ENCODE measurements at places on chromosomes 12 and 14.

GRCh38 chr12:29241821-29242591, 92.9 kb downstream of the FAR2 start:
- DNase-seq: peak; percentile 26

- DNase-seq: no peak
Measured at GRCh38 chr12:86194721-86195120, 61.5 kb downstream of the MGAT4C start.

- no peak for DNase-seq
Measured at GRCh38 chr12:86787419-86787818, 531.2 kb upstream of the MGAT4C start.

DNA sequence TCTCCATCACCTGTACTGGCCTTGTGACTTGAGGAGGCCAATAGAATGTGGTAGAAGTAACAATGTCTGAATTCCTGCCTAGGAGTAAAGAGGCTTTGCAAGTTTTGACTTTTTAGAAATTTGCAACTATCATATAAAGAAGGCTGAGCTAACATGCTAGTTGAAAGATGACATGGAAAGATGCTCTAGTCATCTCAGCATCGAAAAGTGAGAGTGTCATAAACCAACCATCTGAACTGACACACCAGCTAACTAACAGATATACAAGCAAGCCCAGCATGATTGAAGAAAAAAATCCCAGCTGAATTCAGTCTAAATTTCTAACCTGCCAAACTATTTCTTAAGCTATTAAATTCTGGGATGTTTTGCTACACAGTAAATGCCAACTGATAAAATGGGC, 116.8 kb downstream of the NELL2 start:
- no peak for DNase-seq

DNA sequence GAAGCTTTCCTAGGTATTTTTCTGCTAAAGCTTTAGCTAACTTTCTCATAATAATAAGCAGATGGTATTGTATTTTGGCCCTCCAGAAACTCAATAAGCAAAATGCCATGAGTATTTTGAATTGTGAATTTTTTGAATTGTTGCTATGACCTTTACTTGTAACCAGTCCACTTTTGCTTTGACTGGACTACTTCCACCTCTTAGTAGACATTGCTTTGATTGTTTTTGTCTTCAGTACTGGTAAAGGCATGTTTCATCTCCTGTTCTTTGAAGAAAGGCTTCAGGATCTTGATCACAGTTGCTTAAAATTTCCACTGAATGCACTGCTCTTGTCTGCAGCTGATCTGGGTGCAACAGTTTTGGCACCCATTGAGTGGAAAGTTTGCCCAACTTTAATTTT, 102.3 kb downstream of the TRMT5 start:
- no peak for DNase-seq

DNA sequence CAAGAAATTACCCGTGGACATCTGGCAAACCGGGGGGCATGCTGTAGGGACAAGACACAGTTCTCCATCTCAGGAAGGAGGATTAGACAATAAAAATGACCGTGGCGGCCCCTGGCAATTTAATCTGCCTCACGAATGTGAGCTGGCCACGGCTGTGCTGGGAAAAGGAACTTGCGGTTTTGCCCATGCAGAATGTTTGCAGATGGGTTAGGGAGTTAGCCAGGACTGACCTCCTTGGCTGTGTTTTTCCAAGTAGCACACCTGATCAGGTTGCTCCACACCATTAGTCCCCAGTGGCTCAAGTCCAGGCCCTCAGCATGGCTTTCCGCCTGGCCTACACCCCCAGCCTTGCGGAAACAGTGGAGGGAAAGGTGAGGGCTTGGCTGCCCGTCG, 20.8 kb downstream of the TPCN1 start:
- no peak for DNase-seq

DNA sequence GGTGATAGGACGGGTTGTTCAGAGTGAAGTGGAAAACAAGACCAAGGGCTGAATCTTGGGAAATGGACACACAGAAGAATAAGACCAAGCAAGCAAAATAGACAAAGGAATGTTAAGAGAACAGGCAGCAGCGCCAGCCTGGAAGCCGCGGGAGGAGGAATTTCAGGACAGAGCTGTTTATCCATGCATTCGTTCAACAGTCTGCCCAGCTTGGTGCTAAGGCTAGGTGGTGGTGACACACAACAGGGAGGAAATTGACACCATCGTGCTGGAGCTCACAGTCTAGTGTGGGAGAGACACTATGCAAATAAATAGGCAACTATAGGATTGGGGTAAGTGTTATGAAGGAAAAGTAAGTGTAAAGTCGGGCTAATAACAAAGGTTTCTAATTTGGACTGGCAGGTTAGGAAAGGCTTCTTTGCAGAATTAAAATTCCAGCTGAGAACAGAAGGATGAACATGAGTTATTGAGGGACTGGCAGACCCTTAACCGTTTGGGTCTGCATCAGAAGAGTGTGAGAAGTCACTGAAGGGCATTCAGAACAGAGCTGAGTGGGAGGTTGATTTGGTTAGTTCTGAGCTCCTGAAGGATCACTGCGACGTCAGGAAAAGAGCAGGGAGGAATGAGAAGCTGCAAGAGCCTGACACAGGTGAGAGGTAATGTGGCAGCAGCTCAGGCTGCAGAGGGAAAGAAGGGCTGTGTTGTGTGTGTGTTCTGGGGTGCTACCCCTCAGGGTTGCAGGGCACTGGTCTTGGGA, 242.6 kb upstream of the FKBP4 start:
- no peak for DNase-seq

DNA sequence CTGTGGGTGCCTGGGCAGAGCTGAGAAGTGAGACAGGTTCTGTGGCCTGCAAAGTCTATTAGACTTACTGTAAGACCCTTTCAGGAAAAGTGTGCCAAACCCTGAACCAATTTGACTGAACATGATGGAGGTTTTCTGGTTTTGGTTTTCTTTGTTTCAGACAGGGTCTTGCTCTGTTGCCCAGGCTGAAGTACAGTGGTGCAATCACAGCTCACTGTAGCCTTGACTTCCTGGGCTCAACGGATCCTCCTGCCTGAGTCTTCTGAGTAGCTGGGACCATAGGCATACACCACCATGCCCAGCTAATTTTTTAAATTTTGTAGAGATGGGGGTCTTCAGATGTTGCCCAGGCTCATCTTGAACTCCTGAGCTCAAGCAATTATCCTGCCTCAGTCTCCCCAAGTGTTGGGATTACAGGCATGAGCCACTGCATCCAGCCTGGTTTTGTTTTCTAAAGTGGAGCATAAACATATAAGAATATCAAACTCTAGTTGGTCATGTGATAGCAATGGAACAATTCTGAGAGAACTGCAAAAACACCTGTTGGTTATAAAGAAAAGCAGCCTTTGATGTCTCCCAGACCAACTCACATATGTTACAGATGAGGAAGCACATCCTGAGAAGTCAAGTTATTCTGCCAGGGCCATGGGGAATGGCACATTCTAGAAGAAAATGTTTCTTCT, 166.9 kb downstream of the FOXN3 start:
- DNase-seq: no peak

- no peak for DNase-seq
Measured at GRCh38 chr12:6858799-6859198, 6.8 kb downstream of the USP5 start.

- DNase-seq: no peak
Measured at GRCh38 chr12:66241061-66242043, 52.3 kb downstream of the IRAK3 start.

DNA sequence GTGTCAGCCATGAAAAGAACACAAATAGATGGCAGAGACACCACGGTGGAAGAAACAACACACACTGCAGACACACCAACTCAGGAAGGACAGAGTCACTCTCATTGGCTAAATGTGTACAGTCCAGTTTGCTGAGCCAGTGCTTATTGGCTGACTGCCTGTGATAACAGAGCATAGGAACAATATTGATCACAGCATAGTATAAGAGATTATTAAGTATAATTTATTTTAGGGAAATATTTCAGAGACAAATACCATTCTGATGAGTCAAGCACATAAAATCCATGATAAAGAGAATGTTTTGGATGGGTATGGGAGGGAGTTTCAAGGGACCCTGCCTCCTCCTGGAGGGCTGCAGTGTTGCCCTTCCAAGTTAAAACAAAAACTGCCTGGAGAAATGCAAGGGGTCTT, 50.9 kb downstream of the BTG1 start:
- DNase-seq: no peak

GRCh38 chr12:47881051-47881450, 23.7 kb downstream of the VDR start:
- no peak for DNase-seq

- DNase-seq: no peak
Measured at GRCh38 chr12:57895389-57896114, 45.8 kb upstream of the ATP23 start.

GRCh38 chr14:96424109-96424989, 32.4 kb downstream of the AK7 start:
- peak; percentile 71 for DNase-seq

DNA sequence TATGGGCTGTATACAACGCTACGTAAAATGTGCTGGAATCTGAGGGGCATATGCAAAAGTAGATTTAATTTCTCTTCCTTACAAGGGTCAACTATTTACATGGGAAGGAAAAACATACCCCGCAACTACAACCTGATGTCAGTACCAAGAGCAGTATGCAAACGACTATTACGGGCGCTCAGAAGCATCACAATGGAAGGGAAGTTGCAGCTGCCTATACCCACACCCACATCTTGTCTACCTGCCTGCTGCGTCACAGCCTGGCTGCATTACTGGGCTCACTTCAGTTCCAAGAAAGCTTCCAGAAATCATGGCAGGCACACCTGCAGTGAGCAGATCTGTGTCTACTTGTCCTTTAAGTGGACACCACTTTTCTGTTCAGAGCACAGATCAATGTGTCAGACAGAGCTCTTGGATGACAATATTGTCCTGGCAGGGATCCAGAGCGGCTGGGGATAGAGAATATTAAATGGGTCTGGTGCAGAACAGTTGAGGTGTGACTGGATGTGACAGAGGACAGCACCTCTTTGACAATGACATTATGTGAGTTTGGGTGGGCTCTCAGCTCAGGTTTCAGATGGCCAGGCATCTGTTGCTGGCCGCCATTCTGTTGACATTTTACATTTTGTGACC, 41.5 kb upstream of the GNG2 start:
- no peak for DNase-seq

GRCh38 chr12:112961074-112961473, 17.2 kb upstream of the OAS2 start:
- DNase-seq: no peak

- no peak for DNase-seq
Measured at GRCh38 chr12:25950329-25951115, 8.0 kb upstream of the RASSF8 start.

DNA sequence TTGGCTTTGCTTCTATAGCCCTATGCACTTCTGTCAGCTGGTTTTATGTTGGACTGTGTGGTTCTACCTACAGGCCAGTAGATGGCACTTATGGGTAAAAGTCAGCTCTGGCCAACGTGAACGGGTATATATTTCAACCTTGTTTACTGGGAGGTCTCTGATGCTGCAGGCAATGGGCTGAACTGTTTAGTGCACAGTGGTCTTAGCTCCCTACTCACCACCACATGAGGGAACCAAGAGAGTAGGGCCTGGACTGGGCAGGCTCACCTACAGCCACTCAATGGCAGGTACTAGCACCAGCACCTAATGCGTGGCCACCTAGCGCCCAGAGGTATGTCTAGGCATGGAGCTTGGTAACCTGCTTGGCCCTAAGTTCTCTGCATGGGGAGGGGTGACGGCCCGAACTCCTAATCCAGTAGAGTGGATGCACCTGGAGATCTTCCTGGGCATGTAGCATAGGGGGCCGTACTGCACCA, 481.8 kb downstream of the TMEM117 start:
- DNase-seq: no peak

GRCh38 chr14:93206793-93207467, at the start of the genes GON7 and UBR7:
Gene GON7 (minus strand): TSS chr14:93207065. CDS start chr14:93207037, 28 bp downstream.
Gene UBR7 (plus strand): TSS chr14:93207256. CDS start chr14:93207292, 36 bp downstream.
- peak; percentile 85 for DNase-seq

- DNase-seq: no peak
Measured at GRCh38 chr12:65508276-65509035, 230.0 kb downstream of the MSRB3 start.

GRCh38 chr14:96979611-96980074, 182.5 kb downstream of the VRK1 start:
- no peak for DNase-seq

DNA sequence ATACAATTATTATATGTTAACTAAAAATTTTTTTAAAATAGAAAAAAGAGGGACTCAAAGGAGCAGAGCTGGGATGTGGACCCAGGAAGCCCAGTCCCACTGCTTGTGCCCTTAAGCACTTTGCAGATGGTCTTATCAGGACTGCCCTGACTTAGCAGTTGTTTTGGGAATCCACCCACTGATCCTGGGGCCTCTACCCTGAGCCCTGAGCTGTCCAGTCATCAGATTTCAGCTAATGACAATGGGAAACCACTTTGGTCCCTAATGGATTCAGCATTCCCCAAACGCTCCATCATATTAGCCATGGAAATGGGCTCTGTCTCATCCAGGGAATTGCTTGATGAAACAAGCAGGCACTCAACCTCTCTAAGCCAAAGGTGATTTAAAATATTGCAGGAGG, 22.5 kb upstream of the WSCD2 start:
- no peak for DNase-seq

GRCh38 chr14:42228611-42229010, 621.9 kb downstream of the LRFN5 start:
- DNase-seq: no peak

GRCh38 chr12:62632411-62632918, 165.8 kb downstream of the MON2 start:
- no peak for DNase-seq

DNA sequence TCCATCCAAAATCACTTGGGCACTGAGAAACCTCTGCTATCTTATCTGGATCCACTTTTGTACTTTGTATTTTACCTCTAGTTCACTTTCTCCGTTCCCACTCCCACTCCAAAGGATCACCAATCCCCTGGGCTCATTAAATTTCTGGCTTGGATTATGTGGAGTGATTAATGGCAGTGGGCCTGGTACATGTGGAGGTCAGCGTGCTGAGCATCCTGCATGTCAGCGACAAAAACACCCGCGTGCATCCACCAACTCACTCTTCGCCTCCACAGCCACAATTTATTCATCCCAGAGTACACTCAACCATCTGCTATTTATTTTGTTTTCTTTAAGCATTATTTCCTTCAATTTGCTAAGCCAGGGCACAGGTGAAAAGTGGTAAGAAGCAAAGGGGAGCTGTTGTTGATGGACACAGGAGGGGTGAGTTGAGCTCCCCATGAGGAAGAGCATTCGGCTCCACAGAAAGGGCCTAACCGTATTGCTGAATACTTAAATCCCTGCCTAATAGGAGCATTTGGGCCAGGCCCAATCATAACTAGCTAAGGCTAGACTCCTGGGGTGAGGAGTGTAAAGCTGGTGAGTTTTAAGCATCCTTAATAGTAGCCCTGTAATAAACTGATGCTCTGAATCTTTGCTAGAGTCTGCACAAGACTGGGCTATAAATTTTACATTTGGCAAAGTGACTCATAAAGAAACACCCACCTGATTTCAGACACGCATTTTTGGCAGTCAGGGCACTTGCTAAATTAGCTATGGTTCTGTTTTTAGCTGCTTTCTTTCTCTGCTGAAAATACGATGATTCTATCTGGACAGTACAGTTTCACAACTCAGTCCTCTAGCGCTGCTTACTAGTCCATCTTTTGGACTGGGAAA, 137.8 kb downstream of the SLC25A21 start:
- DNase-seq: no peak

- no peak for DNase-seq
Measured at GRCh38 chr12:28652239-28652638, 462.0 kb downstream of the CCDC91 start.

GRCh38 chr14:101444116-101444515, 117.2 kb upstream of the DIO3 start:
- no peak for DNase-seq

All from CD4-positive, alpha-beta T cell treated with Interleukin-4 for 4 hours (primary cell).